ENCODE measurements at places on chromosomes 7 and 10.

DNA sequence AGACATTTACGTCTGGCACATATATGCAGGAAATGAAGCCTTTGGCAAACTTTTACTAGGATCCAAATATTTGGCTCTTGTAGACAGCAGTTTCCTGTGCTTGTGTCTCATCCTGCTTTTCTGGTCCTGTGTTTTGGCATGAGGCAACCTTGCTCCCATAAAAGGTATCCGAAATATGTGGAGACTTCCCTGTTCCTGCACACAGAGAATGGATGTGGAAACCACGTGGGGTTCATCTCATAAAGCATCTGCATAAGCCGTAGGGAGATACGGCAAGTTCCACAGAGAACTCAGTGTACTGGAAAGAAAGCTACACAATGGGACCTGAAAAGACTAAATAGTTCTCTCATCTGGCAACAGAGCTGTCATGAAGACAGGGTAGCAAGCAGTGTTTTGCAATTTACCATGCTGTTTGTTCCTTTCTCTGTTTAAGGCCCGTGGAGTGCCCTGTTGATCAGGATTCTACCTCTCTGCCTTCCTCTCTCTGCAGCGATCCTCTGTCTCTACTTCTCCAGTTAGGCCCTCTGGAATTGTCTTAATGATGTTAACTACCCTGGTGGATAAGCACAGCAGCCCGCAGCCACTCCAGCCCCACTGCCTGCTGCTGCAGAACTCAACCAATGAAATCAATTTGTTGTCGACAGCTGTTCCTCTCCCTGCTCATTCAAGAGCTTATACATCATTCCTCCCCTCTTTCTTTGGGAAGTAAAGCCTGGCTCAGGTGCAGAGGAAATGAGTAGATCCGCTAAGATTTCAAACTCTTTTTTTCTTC is 293.6 kb downstream of the CSTF2T start:
- DNase-seq = no peak

GRCh38 chr10:83229991-83230390 is 909.3 kb upstream of the GHITM start:
- no peak for DNase-seq

GRCh38 chr7:29335188-29336083 is 140.9 kb downstream of the CHN2 start:
- no peak for DNase-seq

DNA sequence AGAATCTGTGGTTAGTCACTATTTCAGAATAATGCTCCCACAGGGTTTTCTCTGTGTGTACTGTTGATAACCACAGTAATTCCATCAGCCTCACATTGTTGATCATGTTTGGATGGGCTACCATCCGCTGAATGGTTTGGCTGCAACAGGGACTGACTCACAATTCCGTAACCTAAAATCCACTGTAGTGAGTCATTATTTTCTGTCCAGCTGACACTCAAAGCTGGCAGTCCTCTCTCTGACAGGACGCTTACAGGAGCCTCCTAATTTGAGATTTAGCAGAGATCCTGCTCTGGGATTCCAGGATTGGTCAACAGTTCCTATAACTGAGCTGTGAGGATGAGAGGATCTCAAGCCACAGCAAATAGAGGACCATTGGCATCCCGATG is 32.7 kb downstream of the VWA2 start:
- no peak for DNase-seq

GRCh38 chr10:35371731-35372130 is 35.4 kb downstream of the CCNY start:
- no peak for DNase-seq

GRCh38 chr7:23475576-23475839 is 5.2 kb upstream of the IGF2BP3 start:
- no peak for DNase-seq

GRCh38 chr7:5666361-5666760 is 115.1 kb downstream of the RNF216 start:
- DNase-seq = no peak

- no peak for DNase-seq
These were observed 3.6 kb upstream of the GRID2IP start for GRCh38 chr7:6554848-6555247.

DNA sequence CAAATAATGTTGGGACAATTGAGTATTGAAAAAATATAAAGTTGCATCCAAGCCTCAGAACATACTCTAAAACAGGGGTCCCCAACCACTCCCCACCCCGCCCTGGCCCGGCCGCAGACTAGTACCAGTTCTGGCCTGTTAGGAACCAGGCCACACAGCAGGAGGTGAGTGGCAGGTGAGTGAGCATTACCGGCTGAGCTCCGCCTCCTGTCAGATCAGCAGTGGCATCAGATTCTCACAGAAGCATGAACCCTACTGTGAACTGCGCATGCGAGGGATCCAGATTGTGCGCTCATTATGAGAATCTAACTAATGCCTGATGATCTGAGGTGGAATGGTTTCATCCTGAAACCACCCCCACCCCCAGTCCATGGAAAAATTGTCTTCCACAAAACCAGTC is 19.4 kb downstream of the HIPK2 start:
- DNase-seq = no peak

GRCh38 chr7:68535266-68535665 is 1063.0 kb upstream of the AUTS2 start:
- DNase-seq = no peak

DNA sequence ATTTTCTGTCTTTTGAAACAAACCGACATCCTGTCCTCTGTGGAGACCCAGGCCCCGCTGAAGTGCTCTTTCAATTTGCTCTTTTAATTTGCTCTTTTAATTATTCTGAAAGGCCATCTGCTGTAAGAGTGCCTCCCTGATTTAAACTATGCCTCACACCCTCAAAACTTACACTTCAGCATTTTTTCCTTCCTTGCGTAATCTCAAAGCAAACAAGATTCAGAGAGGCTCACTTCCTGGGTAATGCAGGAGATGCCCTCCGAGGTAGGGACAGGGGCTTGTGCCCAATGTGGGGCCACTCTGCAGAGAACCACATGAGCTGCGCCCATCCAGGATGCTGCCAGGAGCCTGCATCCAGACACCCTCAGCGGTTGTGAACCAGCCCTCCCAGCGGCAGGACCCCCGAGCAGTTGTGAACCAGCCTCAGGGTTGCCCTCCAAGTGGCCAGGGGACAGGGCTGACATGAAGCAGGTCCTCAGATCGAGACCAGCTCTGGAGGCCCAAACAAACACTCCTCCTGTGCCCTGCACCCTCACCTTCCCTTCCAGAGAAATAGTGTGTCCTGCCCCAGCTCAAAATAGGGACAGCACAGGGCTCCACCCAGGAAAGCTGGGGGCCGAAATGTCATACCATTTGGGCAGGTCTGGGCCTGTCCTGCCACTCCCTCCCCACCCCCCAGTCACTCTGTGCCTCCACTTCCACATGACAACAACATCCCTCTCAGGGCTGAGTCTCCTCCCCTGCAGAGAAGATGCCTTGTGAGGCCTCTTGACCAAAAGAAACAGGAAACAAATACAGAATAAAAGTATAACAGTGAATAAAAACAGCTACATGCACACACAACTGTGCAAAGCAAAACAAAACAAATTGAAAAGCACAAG is 190.4 kb downstream of the PTPRN2 start:
- no peak for DNase-seq

GRCh38 chr7:134419085-134419484 is 39.8 kb downstream of the AKR1B1 start:
- no peak for DNase-seq

- DNase-seq = no peak
These were observed 182.4 kb upstream of the FRMD4A start for GRCh38 chr10:14513123-14513522.

DNA sequence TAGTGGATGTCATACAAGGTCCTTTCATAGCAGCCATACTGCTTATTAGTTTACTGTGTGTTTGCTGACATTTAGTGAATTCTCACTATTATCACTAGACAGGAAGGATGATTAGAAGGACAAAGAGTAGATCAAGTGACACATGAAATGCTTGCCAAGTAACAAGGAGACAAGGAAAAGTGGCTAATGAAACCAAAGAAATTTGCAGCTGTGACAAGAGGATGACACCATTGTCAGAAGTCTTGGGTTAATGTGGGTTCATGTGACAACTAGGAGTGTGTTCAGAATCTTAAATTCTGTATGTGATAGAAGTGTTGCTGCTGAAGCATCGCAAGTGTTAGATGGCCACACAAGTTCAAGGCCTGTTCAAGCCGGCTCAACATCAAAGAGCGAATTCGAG is 40.8 kb upstream of the FAM180A start:
- no peak for DNase-seq

GRCh38 chr7:142476077-142476476 is 218.2 kb upstream of the PRSS58 start:
- DNase-seq = no peak

GRCh38 chr7:123939784-123940183 is 14.7 kb downstream of the SPAM1 start:
- no peak for DNase-seq

DNA sequence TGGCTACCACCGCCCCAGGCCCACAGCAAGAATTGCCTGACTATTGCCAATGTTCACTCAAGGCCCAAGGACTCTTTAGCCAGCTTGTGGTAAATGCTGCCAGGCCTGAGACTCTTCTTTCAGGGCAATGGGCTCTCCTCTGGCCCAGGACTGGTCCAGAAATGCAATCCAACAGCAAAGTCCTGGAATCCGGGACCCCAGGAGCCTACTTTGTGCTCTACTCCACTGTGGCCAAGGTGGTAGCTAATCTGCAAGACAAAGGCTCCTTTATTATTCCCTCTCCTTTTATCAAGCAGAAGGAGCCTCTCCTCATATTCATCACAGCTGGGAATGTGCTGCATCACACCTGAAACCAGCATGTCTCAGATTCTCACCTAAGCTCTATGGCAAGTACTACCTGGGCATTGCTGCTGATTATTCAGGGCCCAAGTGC is 107.6 kb upstream of the PRSS58 start:
- no peak for DNase-seq

- DNase-seq = no peak
These were observed 58.1 kb downstream of the PODXL start for GRCh38 chr7:131498237-131498885.

GRCh38 chr10:103768345-103768744 is 87.0 kb downstream of the SH3PXD2A start:
- DNase-seq = peak; percentile 66

GRCh38 chr7:103524042-103524907 is 78.3 kb upstream of the SLC26A5 start:
- DNase-seq = peak; percentile 37

DNA sequence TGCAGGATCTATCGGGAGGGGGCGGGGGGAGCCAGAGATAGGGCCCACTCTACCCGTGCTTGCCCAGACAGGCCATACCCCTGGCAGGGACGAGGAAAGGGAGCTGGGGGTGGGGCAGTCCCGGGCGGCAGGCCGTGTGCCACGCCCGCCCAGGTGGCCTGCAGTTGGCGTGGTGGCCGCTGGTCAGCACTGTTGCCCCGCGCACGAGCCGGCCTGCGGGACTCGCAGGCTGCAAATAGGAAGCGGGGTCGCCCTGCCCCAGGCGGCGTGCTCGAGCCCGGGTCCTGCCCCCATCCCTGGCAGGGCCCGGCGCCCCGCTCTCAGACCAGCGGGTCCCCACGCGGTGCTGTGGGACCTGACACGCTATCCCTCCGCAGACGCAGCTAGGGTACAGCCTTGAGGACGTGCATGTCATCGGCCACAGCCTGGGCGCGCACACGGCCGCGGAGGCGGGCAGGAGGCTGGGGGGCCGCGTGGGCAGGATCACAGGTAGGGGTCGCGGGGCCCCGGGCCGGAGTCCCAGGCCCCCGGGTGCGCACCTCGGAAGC is 6.7 kb downstream of the PNLIPRP2 start:
- no peak for DNase-seq

GRCh38 chr7:91946549-91946948 is 5.9 kb downstream of the AKAP9 start:
- peak; percentile 40 for DNase-seq

DNA sequence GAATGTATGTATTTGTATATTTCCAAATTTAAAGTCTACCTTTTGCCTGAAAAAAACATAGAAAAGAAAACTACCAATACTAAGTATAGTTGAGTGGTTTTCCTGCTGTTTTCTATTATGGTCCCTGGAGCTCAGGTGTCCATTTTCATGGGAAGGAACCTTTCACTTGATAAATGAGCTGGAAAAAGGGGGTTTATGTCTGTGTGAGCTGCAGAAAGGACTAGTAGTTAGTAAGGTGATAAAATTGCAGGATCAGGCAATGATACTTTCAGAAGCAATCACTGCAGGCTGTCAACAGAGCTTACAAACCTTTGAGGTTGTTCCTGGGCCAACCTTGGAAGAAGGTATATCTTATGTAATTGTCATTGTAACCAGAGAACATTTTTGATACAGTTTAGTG is 48.0 kb downstream of the ST7 start:
- DNase-seq = no peak

- no peak for DNase-seq
These were observed 7.6 kb upstream of the PDE1C start for GRCh38 chr7:32077806-32078205.

DNA sequence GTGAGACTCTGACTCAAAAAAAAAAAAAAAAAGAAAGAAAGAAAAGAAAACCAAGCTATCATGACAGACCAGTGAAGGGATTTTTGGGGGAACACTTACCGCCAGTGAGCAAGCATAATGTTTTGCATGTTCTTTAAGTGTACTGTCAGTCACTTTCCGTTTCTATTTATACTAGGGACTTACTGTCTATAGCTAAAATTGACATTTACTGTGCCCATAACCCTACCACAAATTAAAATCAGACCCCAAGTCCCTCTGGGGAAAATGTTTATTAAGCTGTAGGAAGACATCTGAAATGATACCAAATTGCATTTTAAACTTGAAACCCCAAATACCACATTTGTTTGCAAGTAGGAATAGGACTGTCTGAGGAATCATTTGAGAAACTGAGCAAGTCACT is 252.8 kb downstream of the TRIL start:
- DNase-seq = no peak

GRCh38 chr10:14583252-14583651 is 191.4 kb downstream of the FAM107B start:
- DNase-seq = no peak

- DNase-seq = no peak
These were observed 12.0 kb upstream of the KCNMA1 start for GRCh38 chr10:77649333-77650331.

- DNase-seq = no peak
These were observed 24.3 kb downstream of the PTEN start for GRCh38 chr10:87887548-87888289.

- no peak for DNase-seq
These were observed 2.6 kb downstream of the NKX6-2 start for GRCh38 chr10:132783165-132783939.

GRCh38 chr10:83545901-83546391 is 593.4 kb upstream of the GHITM start:
- DNase-seq = no peak

- no peak for DNase-seq
These were observed 35.0 kb upstream of the CBLL1 start for GRCh38 chr7:107708956-107709355.

- no peak for DNase-seq
These were observed 181.7 kb downstream of the HECW1 start for GRCh38 chr7:43294080-43294630.

Data from Kasumi-1 (cell line).